ENCODE measurements at places on chromosomes 2 and 18.

DNA sequence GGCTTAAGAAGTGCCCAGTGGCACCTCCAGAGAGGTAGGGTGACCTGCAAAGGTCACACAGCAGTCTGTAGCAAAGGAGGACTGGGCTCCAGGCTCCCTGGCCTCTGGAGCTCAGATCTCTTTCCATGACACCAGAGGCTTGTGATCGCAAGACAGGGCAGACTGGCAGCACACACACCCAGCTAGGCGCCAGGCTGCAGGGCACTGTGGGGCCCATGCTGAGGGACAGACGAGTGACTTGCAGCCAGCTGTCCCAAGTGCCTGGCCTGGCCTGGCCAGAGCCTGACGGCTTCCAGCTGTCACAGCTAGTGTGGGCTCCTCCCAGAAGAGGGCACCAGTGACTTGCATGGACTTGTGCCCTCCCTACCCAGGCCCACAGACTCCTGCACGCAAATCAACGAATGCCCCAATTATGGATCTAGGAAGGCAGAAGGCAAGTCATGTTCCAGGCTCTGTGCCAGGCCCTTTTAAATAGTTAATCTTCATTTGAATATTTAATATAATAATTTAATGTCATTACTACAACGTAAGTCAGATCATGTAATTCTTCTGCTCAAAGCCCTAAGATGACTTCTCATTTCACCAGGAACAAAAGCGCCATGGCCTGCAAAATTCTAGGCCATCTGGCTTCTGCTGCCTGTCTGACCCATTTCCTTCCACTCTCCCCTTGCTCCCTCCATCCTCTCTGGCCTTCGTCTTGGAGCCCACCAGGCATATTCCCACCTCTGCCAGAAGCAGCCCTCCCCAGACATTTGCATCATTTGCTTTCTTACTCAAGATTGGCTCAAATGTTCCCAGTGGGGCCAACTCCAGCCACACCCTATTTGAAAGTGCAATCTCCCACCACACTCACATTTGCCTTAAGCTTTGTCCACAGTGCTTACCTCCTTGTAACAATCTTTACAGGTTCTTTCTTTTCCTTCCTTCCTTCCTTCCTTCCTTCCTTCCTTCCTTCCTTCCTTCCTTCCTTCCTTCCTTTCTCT, 3.7 kb upstream of the SPEG start:
- DNase-seq, result no peak

GRCh38 chr18:23462876-23463275, 9.8 kb downstream of the RIOK3 start:
- DNase-seq, result no peak

- no peak for DNase-seq
Measured at GRCh38 chr2:64260817-64261216, 116.6 kb upstream of the PELI1 start.

- no peak for DNase-seq
Measured at GRCh38 chr2:218863021-218863520, 3.5 kb downstream of the WNT6 start.

- no peak for DNase-seq
Measured at GRCh38 chr2:96969321-96969720, 17.1 kb downstream of the FAM178B start.

DNA sequence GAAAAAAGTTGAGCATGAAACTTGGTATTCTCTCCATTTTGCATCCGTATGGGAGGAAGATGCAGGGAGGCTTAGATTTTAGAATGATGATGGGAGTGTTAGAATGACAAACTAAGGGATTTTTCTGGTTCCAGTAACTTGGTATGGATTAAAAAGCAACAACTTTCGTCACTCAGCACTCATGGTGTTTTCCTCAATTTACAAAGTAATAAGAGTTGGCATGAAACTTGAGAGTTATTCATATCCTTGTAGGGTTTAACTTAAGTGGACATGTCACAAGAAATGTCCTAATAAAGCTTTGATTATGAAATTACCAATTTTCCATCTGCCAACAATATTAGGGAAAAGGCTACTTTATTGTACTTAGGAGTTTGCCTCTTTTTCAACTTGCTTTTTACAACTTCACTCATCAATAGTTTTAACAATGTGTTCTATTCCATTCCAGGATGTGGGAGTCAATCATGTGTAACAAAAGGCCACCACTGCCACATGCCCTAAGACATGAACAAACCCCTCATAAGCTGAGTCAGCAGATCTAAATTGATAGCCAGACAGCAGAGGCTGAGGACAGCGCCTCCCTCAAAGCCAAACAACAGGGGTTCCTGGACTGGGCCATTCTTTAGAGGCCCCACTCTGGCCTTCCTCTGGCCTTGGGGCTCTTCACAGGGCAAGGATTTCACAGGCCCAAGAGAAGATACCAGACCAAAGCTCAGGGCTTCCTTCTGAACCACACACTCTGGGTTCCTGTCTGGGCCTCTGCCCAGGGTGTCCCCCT, 265.8 kb downstream of the TNS1 start:
- DNase-seq, result no peak

DNA sequence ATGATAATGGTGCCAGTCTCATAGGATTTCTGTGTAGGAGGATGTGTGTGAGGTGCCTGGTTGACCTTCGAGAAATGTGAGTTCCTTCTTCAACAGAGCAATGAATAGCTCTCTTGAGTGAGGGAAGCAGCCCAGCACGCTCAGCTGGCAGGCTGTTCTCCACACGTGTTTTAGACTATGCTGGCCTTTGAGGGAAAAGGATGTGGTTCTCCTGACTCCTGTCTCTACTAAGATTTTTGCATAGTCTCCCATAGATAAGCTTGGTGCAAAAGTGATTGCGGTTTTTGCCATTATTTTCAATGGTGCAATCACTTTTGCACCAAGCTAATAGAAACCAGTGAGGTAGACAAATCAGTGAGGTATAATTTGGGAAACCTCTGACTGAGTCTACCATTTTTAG, 284.1 kb downstream of the SLC4A3 start:
- no peak for DNase-seq

GRCh38 chr18:13211534-13211933, 7.0 kb upstream of the LDLRAD4 start:
- no peak for DNase-seq

All from NCI-H1092 (cell line).